ENCODE measurements at places on chromosomes 2 and 18.

DNA sequence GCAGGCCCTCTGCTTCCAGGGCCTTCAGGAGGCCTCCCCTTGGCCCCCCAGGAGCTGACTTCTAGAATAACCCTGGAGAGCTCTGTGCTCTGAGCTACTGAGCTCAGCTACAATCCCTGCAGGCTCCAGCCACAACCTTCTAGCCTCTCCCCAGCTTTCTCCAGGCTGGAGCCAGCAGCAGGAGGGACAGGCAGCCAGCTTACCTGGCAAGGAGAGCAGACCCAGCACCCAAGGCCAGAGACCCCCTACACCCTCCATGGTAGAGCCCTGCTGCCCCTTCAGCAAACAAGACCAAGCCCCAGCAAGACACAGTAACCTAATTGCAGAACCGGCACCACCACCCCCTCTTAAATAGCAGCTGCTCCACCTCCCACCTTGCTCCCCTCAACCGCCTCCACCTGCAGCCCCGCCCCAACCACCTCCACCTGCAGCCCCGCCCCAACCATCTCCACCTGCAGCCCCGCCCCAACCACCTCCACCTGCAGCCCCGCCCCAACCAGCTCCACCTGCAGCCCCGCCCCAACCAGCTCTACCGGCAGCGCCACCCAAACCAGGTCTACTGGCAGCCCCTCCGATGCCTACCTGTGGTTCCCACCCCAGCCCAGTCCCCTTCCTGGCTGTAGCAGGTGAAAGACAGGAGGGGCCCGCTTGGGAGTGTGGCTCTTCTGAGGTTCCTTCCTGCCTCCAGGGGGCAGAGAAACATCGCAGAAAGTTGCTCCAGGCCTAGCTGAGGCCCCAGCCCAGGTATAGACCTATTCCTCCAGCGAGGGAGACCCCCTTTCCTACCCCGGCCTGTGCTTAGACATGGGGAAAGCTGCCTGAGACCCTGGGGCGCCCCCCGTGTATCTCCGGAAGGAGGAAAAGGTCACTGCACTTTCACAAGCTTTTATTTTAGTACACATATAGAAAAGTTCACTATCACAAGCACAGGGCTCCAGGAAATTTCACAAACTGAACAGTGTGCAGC, at the start of gene ASTL:
Gene ASTL (minus strand): TSS at position 324 of the 967 bp plus-strand sequence. CDS start 66 bp downstream, at position 258.
- no peak for DNase-seq

- no peak for DNase-seq
These were observed 71.2 kb downstream of the PTPRM start for GRCh38 chr18:7638321-7638720.

GRCh38 chr18:63140997-63141777, 178.4 kb downstream of the BCL2 start:
- no peak for DNase-seq

- DNase-seq: no peak
These were observed 570.1 kb downstream of the PLCL1 start for GRCh38 chr2:198374375-198375082.

DNA sequence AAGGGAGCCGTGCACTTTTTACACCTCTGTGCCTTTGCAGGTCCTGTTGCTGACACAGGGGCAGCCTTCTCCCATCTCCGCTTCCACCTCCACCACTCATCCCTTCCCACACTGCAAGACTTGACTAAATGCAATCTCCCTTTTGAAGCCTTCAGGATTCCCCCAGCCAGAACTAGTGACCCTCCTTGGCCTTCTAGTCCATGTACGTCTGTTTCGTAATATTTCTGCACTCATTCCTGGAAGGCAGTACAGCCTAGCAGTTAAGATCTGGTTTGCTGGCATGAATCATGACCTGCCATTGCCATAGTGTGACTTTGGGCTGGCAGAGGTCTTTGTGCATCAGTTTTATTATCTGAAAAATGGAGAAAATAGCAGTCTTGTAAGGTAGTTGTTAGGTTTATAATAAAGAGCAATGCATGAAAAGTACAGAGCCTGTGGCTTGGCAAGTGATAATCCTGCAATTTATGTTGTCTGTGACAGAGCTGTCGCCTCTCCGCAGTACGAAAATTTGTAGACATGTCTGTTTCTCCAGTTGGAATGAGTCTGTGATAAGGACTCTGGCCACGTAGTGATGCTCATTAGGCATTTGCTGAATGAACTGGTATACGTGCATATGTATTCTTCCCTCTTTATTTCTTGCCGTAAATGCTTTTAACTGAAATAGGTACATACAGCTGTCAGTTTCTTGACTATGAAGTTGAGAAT, 36.7 kb downstream of the NCK2 start:
- DNase-seq: no peak

- DNase-seq: no peak
These were observed 1.5 kb upstream of the CERKL start for GRCh38 chr2:181658444-181658843.

GRCh38 chr18:62721839-62722795, 6.8 kb downstream of the PHLPP1 start:
- no peak for DNase-seq

DNA sequence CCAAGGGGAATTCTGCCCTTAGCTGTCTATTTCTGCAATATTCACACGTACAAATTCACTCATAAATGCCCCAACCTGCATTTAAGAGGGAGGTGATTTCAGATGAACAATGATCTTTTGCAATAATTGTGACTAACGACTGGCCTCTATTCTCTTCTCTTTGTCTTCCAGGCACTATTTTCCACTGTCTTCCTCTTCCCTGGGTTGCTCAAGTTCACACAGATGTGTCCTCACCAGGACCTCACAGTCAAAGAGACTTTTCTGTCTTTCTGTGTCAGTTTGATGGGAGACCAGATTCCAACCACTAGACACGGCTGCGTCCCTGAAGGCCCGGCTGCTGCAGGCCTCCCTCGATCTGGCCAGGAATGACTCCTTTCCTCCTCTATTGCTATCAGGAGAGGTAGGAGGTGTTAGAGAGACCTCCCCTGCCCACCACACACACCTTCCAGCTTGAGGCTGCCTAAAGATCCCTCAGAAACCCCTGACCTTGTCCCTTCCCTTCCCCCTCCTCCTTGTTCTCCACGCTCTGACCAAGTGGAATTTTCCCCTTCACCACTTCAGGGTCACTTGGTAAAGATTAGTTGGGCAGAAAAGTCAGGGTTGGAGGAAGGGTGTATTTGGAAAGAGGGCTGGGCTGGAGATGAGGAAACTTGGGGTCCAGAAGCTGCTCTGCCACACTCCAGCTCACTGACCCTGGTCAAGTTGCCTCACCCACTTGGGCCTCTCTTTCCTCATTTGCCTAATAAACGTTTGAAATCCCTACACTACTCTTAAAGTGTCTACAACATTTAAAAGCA, 109.2 kb upstream of the COPS8 start:
- DNase-seq: no peak

GRCh38 chr2:183267148-183267827, 143.0 kb downstream of the NUP35 start:
- DNase-seq: no peak

DNA sequence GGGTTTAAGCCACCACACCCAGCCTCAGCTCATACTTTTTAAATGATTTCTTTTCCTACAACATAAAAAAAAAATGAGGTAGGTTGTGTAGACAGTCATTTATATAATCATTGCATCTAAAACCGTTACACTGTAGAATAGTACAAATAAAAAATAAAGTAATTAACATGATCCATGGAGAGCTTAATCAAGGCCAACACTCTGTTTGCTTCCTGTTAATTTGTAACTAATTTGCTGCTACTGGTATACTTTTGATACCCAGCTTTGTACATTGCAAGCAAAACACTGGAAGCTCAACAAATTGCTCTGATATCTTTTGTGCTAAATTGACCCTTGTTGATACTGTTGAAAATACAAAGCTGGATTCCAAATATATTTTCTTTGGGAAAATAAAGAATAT, 20.2 kb upstream of the KCTD1 start:
- DNase-seq: no peak

DNA sequence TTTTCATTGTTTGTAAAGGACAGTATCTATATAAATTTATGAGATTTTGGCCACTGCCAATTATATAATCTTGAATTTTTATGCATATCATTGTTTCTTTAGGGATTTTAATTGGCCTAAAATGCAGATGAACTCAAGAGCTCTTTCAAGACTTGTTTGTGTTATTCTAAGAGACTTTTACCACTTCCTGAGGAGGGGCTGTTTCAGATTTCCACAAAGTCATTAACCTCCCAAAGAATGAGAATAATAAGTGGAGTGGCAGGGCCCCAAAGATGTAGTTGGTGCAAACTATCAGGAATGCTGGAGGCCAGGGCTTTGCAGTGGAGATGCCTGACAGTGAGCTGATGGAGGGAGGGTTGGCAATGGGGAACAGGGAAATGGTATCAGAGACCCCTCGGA, 15.5 kb upstream of the ACVR1 start:
- DNase-seq: no peak

Measured in stimulated activated CD8-positive, alpha-beta memory T cell treated with anti-CD3 and anti-CD28 coated beads, Interleukin-7, amount 100 ng/mL, for 1 hour (primary cell).